Renal cortical epithelial cell (primary cell): ENCODE measurements at places on chromosomes 16 and 17. TPM values are rescaled to one million over a fixed set of nuclear protein-coding genes. Genes with fewer than 3 reads are reported as not detected.

The LLGL2 gene
- total RNA-seq = 52.5 and 68.9 TPM in 2 replicates

- no peak for DNase-seq
Measured at GRCh38 chr17:76085731-76086366, 6.9 kb downstream of the ZACN start.

GRCh38 chr16:67657751-67658518 lies 2.1 kb downstream of the ACD start:
- DNase-seq = no peak

The HOXB3 gene
- total RNA-seq = 8.0 and 36.2 TPM in 2 replicates

GRCh38 chr16:15427648-15428239 lies 6.6 kb upstream of the BMERB1 start:
- peak; percentile 60 for DNase-seq

GRCh38 chr17:74480290-74480689 lies 13.9 kb downstream of the CD300A start:
- no peak for DNase-seq

The NPW gene
- total RNA-seq = 0.10 TPM in 1 of 2 replicates, not detected in the other

- no peak for DNase-seq
Measured at GRCh38 chr16:7518158-7518557, 185.5 kb downstream of the RBFOX1 start.

GRCh38 chr16:8950580-8951077 lies 13.1 kb downstream of the USP7 start:
- DNase-seq = peak; percentile 73

GRCh38 chr17:41800601-41801373 lies 11.0 kb downstream of the P3H4 start:
- DNase-seq = peak; percentile 82

The ITGAD gene
- not detected in 2 replicates for total RNA-seq

DNA sequence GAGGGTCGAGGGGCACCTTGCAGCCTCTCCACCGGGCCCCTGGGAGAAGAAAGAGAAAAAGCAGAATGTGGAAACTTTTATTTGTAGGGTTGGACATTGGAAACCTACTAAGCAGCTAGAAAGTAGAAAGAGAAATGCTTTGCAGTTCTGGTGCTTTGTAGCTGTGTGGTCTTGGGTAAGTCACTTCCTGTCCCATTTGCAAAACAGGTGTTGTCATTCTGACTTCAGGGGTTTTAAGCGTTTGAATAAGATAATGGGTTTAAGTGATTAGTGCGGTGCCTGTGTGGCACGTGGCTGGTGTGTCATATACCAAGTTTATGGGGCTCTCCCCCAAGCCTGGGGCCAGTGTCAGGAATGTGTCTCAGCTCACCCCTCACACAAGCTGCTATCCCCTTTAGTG lies 1.6 kb downstream of the CA4 start:
- DNase-seq = no peak

DNA sequence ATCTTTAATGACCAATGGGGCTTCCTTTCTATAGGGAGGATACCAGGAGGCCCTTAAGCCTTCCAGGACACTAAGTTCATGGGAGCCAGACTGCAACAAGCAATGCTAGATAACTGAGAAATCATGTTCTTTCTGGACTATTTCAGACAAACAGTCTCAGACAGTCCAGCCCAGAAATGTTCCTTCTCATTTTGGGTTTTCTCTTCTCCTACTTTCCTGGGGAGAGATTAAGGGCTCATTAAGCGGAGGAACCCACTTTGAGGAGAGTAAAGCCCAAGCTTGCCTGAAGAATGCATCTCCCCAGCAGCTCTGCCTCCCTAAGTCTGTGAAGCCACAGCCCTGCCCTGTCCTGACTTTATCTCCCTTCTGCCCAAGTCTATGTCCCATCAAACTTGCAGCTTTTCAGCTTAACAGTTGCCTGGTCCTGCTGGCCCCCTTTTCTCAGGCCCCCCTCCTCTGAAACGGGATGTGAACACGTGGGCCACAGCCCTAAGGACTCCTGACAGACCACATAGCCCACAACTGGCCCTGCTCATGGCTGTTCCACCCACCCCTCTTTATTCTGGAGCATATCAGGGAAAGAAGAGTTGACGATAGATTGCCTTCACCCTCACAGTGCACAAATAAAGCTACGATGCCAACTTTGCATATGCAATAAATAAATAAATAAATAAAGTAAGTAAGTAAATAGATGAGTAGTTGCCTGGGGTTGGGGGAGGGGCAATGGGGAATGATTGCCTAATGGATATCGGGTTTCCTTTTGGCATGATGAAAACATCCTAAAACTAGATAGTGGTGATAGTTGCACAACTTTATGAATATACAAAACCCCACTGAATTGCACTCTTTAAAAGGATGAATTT lies 111.0 kb downstream of the N4BP1 start:
- DNase-seq = peak; percentile 55

The TCF25 gene
- 155 and 178 TPM in 2 replicates for total RNA-seq

DNA sequence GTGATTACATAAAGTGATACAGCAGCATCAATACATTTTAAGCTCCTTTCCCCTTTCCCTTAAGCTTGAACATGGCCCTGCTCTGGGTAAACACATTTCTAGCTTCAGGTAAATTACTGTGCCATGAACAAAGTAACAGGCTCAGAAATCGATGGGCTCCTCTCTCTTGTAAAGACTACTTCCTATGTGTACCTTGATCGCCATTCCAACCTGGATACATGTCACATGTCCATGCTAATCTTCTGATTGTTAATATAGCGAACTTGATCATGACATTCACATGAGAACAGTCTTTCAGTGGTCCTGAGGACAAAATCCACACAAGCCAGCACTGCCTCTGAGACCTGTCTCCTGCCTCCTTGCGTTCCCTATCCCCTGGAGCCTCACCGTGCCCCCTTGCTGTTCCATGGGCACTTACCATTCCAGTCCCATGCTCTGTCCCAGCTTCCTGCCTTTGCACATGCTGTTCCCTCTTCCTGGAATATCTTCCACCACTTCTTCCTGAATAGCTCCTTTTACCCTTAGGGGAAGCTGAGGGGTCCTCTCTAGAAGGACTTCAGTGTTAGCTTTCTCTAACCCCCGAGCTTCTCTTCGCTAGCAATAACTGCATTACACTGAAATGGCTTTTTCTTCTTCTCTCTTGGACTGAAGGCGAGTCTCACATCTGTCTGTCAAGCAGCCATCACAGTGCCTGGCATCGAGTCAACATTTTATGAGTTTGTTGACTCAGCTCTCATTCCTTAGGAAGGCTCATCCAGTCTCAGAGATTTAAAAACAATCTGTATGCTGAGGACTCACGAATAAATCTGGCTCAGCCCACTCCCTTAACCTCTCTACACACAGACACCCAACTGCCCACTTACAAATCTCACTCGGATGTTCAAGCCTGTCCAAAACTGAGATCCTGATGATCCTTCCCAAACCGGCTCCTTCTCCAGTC lies 93.3 kb downstream of the ASIC2 start:
- peak; percentile 86 for DNase-seq

DNA sequence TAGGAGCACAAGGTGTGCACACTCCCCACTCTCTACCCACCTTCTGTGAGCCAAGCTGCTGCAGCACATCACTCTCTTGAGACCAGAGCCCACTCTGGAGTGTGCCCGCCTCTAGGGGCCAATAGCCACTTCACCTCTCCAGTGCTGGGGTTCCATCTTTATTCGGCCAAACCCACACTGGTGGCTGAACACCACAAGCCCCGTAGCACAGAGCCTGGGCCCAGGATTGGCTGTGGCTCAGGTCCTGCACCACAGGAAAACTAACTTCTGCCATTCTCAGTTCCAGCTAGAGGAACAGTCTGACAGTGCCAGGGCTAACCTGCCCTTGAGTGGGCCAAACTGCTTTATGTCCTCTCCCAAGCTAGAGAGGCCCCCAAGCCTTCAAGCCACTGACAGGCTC lies 111.0 kb upstream of the TOX3 start:
- DNase-seq = no peak

GRCh38 chr17:58446086-58446485 lies 28.8 kb upstream of the RNF43 start:
- no peak for DNase-seq

The BPTF gene
- 17.5 and 102 TPM in 2 replicates for total RNA-seq

GRCh38 chr16:24645739-24646645 lies 83.5 kb upstream of the TNRC6A start:
- DNase-seq = peak; percentile 99

The CLDN7 gene
- total RNA-seq = 25.1 and 306 TPM in 2 replicates

The TMED6 gene
- 0.87 TPM in 1 of 2 replicates, not detected in the other for total RNA-seq

DNA sequence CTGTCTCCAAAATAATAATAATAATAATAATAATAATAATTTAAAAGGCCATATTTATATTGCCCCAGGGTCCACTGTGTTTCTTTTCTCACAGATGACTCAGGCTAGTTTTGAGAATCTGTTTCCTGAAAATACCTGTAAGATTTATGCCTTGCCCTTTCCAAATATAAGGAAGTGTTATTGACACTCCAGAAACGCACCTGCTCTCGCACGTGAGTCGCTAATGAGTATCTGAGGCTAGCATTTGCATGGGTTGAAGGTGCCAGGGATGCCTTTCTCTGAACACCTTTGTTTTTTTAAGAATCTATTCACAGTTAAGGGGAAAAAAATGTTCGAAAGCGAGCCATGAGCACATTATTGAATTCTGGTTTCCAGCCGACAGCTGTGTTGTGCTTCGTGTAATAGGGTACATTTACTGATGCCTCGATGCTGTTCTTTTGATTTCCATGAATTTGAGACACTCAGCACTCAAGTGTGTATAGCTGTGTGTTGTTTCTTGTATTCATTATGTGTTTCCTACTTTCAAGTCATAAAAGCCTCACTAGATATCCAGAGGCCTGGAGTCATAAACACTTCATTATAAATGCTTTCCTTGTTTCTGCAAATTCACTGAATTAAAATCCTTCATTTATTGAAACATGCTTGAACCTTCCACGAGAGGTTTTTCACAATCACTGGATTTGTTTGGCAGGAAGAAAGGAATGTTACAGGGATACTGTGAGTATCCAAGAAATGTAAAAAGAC lies 45.0 kb upstream of the NOL11 start:
- peak; percentile 4 for DNase-seq

- DNase-seq = no peak
Measured at GRCh38 chr16:46787909-46788308, 39.8 kb upstream of the MYLK3 start.

- DNase-seq = no peak
Measured at GRCh38 chr16:49027420-49027819, 254.2 kb downstream of the CBLN1 start.

The TNS4 gene
- 0.05 and 0.69 TPM in 2 replicates for total RNA-seq

The KRT9 gene
- not detected in 2 replicates for total RNA-seq

DNA sequence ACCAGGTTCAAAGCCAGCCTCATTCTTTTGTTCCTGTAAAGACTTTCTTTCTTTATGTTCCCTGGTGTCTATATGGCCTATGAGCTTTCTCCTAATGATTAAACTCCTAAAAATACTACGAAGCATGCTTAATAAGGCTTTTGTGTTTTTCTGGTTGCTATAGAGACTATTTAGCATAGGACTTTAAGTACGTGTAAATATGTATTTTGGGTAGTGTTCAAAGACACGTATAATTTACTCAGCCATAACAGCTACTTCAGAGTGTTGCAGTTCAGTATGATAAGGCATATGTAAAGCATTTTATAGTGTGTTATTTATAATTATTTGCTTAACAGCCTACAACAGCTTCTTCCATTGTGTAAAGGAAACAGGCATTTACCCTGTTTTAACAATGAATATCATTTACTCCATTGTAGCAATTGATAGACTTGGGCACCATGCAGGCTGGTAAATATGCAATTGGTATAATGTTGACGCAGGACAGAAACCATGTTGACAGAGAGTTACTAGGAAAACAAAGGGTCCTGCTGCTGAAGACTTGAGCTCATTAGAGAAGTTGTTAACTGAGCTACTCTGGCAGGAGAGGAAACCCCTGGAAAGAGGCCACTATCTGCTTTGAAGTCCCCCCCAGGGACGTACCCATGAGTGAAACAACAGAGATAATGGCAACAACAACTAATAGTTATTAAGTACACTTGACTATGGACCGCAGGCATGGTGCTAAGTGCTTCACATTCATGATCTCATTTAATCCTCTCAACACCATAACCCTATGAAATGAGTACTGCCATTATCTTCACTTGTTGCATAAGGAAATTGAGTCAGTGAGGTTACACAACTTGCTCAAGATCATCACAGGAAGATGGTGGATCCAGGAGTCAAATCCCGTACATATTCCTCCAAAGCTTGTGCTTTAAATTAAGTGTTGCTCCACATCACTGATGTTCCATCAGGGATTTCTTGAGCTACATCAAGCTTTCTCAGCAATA lies 342.2 kb upstream of the DYNLRB2 start:
- no peak for DNase-seq

GRCh38 chr17:82232876-82233785 lies 4.3 kb downstream of the SLC16A3 start:
- no peak for DNase-seq

DNA sequence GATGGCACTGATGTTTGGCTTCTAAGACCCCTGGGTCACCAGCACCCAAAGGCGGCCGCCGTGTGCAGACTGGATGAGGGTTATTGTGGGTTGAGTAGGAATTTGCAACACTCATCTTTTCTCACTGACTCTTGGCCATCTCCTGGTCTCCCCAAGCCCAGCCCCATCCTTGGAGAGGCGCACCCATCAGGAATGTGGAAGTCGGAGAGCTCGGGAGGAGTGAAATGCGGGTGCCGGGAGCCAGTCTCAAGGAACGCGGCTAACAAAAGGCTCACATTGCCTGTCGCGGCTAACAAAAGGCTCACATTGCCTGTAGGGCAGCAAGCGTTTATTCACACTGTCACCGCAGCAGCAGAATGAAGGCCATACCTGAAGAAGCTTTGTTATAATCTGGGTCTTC lies 248.6 kb downstream of the FOXL1 start:
- DNase-seq = no peak

The AATK gene
- 0.20 and 0.52 TPM in 2 replicates for total RNA-seq

DNA sequence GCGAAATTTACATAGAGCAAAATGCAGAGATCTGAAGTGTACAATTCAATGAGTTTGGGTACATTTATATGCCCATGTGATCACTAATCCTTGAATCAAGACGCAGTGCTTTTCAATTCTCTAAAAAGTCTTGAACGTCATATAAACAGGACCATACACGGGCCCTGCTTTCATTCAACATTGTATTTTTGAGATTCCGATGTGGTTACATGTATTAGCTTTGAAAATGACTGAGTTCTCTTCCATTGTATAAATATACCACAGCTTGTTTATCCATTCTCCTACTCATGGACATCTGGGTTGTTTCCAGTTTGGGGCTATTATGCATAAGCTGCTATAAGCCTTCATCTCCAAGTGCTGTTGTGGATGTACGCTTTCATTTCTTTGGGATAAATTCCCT lies 45.5 kb downstream of the ZCCHC14 start:
- DNase-seq = no peak

The MMP28 gene
- total RNA-seq = 0.52 and 1.8 TPM in 2 replicates

- DNase-seq = no peak
Measured at GRCh38 chr17:48176471-48176855, 68.9 kb downstream of the SNX11 start.

The KANSL1 gene
- total RNA-seq = 58.3 and 132 TPM in 2 replicates

GRCh38 chr17:39325528-39326240 lies 75.7 kb downstream of the FBXL20 start:
- no peak for DNase-seq
